ENCODE measurements at places on chromosomes 3 and 15.

GRCh38 chr3:65130782-65131181 lies 443.0 kb upstream of the ADAMTS9 start:
- DNase-seq: no peak

DNA sequence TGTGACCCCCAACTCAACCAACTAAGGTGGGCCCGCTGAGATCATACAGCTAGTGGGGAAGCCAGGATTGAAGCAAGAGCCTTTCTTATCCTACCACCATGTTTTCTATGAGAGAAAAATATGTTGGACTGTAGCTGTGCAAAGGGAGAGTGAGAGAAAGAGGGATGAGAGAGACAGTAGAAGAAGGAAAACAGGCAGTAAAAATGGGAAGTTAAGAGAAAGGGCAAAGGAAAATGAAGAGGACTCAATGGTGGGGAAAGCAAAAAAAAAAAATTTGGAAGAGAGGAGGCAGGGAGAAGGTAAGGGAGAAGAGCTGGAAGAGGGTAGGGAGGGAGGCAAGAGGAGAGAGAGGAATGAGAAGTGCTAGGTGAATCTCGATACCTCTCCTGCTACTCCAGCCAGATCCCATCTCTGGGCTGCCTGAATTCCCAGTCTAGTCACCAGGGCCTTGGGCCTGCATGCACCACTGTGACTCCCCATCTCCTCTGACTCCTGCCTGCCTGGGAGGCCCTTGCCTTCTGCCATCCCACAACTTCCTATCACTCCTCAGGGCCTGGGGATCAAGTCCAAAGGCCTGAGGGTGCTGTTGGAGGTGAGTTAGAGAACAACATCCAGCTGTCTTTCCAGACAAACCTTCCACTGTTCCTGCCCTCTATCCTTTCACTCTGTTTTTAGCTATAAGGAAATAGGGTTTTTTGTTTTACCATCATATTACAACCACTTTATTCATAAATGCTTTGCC lies 15.7 kb downstream of the FAM81A start:
- no peak for DNase-seq

GRCh38 chr3:120645083-120645845 lies 36.8 kb downstream of the HGD start:
- no peak for DNase-seq

DNA sequence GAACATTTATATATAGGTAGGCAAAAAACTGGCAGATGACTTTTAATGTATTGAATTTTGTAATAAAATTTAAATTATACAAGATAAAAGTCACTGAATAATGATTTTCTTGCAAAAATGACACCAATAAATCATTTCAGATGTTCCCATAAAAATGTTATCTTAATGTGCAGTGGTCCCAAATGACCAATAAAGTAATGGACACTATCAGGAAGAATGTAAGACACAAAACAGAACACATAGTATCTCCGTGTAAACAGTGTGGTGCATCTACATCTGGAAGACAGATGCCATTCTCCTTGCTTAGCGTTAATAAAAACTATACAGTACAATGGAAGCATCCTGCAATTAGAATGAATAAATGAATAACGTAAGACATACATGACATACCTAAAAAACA lies 41.5 kb downstream of the FGF7 start:
- no peak for DNase-seq

GRCh38 chr15:68683026-68683425 lies 104.2 kb downstream of the CORO2B start:
- no peak for DNase-seq

DNA sequence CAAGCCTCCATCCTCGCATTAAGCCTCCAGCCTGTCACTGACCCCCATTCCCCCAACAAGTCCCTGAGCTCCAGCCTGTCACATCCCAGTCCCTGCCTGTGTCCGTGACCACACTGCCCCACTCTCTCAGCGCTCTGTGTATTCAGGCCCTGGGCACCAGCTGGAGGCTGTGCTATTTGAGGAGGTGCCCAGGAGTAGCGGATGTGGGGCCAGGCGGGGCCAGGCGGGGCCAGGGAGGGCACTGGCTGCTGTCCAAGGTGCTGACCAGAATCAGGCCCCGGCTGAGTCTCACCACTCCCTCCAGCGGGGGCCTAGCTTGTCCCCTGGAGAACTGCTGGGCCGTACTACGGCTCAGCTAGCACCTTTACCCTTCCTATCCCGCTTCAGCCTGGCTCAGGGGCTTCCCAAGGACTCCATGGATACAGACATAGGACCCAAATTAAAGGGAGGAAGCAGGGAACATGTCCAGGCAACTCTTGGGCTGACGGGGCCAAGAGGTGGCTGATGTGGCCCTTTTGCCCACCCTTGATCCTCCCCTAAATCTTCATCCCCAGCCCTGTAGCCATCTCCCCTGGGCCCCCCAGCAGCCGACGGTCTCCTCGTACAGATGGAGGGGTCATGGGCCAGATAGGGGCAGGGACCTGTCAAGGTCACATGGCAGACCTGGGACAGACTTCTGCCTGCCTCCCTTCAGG lies 1.1 kb downstream of the HHATL start:
- peak; percentile 62 for DNase-seq

GRCh38 chr3:10602769-10603768 lies 97.7 kb upstream of the ATP2B2 start:
- no peak for DNase-seq

- DNase-seq: no peak
These were observed 8.7 kb upstream of the ST6GAL1 start for GRCh38 chr3:186921578-186921977.
